NCI-H1092 treated with DMSO at 0.1 percent for 48 hours (cell line): ENCODE measurements at places on chromosomes 3 and 15.

GRCh38 chr3:129908417-129908816 is 14.9 kb upstream of the TMCC1 start:
- DNase-seq: no peak

- DNase-seq: no peak
Measured at GRCh38 chr3:38578081-38578475, 71.4 kb downstream of the SCN5A start.

DNA sequence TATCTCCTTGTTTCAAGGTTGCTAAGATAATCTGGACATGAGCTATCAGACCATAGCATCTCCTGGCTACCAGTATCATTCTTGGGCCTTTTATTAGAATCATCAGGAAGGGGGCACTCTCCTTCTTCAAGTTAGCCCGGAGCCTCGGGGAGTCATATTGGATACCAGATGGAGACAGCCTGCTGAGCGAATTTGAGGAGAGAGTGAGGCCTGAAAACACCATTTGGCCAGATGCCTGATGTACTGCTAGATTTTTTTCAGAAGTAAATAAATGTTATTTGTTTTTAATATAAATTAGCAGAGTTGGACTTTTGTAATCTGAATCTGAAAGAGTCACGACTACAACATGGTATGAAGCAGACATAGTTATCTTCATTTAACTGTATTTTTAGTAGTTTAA is 848.6 kb downstream of the IGSF11 start:
- DNase-seq: peak; percentile 27

DNA sequence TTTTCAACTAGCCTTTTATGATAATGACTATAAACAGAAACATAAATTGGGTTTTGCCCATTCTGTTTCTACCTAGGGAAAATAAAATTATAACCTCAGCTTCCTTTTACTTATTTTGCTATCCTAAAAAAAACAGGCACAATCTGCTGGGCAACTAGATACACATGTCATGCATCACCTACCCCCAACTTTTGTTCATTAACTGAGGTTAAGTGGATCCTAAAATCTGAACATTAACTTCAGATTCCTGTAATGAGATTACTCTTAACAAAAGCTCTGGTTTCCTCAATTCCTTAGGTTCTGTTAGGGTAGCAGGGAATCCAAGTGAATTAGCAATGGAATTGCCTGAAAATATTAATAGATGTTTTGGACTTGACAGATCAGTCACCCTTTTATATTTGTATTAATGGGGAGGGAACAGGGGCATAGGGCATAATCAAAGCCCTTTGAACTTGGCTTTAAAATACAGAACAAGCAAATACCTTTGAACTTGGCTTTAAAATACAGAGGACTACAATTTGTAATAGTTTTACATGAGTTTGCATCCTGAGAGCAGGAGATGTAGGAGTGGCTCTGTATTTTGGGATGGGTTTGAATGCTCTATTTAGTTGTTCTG is 106.6 kb downstream of the FEZF2 start:
- no peak for DNase-seq

DNA sequence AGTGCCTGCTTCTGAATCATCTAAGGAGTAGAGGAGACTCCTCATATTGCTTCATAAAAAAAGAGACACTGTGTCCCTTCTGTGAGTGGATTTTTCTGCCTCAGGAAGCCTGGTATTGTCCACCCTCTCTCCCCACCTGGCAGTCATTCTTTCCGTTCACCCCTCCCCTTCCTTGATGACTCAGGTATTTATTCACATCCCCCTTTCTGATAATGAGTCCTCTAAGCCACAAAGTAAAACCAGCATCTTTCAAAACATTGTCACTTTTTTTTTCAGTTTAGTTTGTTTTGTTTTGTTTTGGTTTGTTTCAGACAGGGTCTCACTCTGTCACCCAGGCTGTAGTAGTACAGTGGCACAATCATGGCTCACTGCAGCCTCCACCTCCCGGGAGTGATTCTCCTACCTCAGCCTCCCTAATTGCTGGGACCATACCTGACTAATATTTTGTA is 65.2 kb upstream of the UBE2E1 start:
- no peak for DNase-seq

- DNase-seq: no peak
Measured at GRCh38 chr3:110957247-110958025, 114.2 kb upstream of the NECTIN3 start.

GRCh38 chr3:172096881-172097420 is 57.6 kb downstream of the FNDC3B start:
- no peak for DNase-seq

DNA sequence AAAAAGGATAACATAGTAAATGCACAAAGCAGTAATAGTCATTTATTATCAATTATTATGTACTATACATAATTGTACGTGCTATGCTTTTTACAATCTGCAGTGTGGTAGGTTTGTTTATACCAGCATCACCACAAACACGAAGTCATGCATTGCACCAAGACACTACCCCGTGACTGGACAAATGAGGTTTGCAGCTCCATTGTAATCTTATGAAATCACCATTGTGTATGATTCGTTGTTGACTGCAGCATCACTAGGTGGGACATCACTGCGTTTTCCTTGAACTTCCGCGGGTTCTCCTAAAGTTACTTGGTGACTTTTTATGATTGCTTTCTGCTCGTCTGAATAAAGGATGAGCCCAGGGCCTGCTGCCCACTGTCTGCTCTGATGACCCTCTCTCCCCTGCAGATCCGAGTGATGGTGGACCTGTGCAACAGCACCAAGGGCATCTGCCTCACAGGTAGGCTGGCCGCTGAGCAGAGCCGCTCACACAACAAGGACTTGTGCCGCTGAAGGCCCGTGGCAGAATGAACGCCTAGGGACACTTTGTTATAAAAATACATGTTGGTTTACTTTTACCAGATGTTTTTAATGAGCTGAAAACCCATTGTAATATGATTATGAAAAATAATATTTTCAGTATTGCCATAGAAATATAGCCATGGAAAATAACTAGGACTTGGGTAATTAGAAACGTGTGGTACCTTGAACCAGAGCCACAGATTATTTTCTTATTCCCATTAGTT is 35.8 kb downstream of the GLDN start:
- no peak for DNase-seq

DNA sequence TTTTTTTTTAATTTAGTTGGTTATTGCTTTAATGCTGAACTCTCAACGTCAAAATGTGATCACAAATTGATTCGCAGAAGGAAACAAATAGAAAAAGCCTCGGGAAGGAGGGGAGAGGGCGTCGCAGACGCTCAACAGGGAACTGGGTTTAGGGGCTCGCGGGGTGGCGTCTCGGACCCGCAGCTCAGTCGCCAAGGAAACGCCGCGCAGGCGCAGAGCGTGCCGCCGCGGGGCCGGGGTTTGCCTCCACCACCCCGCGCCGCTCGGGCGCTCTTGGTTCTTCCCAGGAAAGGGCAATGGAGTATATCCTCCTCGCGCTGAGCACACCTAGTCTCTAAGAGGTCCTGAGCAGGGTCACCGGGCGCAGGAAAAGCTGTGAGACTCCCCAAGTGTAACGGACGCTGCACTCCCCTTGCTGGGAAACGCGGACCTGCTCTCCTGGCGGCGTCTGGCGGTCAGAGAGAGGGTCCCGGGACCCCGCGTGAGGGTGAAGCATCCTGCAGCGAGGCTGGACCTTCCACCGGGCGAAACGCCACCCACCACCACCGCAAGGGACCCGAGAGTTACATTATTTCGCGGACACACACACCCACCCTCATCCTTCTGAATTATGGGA is 753 bp downstream of the PLCH1 start:
- DNase-seq: peak; percentile 57

- no peak for DNase-seq
Measured at GRCh38 chr15:100592898-100593297, 9.1 kb downstream of the LINS1 start.

DNA sequence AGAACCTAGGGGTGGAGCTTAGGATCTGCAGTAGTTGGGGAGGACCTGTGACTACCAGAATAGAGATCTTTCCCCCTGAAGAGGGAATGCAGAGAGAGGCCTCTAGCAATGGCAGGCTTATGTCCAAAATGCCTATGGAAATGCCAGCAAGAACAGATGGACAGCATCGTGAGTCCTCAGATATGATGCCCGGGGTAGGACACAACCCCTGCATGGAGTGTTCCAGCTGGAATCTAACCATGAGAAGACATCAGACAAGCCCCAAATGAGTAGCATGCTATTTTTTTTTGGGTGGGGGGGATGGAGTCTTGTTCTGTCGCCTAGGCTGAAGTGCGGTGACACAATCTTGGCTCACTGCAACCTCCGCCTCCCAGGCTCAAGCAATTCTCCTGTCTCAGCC is 111.5 kb downstream of the ITPR1 start:
- DNase-seq: no peak

DNA sequence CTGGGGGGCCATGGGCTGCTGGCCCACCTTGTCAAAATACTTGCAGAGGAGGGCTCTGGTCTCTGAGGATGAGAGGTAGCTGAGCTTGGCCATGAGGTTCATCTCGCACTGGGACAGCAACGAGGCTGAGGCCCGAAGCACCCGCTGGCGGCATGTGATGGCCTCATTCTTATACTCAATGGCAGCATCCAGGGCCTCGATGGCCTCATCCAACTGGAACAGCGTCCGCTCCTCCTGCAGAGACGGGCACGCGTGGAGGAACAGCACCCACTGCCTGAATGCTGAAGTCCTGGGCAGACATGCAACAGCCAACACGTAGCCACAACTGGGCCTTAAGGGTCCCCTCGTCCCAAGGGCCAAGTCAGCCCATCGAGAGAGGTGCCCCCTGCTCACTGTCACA is 25.0 kb downstream of the KIF7 start:
- no peak for DNase-seq

- no peak for DNase-seq
Measured at GRCh38 chr15:100021653-100022052, 288.4 kb upstream of the LYSMD4 start.

DNA sequence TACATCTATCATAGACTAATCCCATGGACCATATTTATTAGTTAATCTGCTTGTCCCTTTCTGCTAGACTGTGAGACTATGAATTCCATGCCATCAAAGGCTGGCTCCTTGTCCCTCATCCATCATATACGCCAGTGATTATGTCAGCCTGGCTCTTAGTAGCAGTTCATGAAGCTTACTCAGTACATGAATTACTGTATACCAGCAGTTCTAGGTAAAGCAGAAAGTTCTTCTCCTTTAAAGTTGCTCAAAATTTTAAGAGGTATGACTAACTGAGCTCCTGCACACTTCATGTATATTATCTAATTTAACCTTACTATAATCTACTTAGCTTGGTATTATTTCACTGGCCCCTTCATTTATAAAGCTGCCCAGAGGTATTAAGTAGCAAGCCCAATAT is 190.9 kb upstream of the TBL1XR1 start:
- no peak for DNase-seq

DNA sequence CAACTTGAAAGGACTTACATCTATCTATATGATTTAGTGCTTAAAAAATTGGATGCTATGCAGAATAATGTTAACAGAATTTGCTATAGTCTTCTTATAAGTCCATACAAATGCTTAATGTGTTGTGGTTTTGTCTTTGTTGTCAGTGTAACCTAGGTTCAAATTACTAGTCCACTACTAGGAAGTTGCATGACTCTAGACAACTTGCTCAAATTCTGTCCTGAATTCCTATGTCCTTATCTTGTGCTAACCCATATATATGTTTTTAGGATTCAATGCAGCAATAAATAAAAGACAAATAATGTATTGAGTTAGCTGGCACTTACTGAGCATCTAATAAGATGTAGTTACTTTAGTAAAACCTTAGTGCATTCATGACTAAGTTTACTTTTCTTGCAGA is 276.5 kb upstream of the KCNMB2 start:
- no peak for DNase-seq
